NAMALWA (cell line): ENCODE measurements at places on chromosomes 7 and 10.

DNA sequence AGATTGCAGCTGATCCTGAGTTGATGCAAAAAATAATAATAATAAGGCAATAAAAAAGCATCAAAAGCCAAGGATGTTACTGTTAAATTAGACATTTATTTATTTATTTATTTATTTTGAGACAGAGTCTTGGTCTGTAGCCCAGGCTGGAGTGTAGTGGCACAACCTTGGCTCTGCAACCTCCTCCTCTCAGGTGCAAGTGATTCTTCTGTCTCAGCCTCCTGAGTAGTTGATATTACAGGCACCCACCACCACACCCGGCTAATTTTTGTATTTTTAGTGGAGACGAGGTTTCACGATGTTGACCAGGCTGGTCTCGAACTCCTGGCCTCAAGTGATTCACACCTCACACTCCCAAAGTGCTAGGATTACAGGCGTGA is 465.5 kb upstream of the NRP1 start:
- no peak for DNase-seq

DNA sequence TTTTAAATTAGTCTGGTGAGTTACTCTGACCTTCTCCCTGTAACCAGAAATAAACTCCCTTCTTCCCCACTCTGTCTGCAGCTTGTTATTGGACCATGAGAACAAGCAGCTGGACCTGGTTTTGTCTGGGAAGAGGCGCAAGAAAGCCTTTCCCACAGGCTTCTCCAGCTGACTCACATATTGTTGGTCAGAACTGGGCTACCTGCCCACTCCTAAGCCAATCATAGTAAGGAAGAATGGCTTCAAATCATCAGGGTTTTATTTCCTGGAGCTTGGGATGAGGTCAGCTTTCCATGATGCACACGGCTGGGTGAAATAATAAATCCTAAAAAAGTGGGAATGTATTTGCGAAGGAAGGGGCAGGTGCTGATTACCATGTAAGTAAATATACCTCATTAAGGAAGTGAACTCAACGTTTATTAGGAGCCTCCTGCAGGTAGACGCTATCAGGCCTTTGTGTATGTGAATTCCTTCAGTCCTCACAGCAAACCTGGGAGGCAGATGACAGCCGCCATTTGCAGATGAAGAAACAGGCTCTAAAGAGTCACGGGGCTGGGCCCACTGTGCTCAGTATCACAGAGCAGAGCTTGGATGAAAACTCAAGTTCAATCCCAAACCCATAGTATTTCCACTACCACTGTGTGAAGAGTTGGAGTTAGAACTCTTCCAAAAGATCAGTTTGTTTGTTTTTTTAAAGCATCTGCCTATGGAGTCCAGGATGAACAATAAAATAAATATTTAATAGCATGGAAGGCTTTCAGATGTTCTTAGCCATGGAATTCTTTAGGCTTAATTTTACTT is 32.8 kb downstream of the IL15RA start:
- no peak for DNase-seq

DNA sequence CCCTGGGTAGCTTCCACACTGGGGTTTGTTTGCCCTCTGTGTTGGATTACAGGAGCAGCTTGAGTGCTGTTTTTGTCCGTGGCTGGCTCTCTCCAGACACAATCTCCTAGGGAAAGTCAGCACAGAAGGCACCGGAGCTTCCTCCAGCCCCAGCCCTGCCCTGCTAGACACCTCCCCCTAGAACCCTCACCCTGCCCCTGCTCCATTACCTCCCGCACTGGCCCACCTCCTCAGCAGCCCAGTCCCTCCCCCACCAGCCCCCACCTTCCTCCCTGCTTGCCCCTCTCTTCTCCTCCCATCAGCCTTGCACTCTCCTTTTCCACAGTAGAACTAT is 130.5 kb downstream of the ADCY1 start:
- no peak for DNase-seq

DNA sequence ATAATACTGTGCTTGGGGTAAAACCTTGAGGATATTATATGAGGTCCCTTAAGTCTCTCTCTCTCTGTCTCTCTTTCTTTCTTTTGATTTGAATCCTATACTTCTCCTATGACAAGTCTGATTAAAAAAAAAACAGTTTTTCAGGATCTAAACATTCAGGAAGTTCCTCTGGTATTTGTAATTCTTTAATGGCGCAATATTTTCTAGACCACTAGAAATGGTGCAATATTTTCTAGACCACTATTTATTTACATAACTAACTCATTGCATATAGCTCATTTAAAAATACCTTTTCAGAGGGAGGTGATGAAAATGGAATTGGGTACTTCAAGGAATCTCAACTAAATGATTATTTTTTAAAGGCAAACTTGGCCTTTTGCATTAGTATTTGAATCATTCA is 1235.3 kb downstream of the GATA3 start:
- no peak for DNase-seq

DNA sequence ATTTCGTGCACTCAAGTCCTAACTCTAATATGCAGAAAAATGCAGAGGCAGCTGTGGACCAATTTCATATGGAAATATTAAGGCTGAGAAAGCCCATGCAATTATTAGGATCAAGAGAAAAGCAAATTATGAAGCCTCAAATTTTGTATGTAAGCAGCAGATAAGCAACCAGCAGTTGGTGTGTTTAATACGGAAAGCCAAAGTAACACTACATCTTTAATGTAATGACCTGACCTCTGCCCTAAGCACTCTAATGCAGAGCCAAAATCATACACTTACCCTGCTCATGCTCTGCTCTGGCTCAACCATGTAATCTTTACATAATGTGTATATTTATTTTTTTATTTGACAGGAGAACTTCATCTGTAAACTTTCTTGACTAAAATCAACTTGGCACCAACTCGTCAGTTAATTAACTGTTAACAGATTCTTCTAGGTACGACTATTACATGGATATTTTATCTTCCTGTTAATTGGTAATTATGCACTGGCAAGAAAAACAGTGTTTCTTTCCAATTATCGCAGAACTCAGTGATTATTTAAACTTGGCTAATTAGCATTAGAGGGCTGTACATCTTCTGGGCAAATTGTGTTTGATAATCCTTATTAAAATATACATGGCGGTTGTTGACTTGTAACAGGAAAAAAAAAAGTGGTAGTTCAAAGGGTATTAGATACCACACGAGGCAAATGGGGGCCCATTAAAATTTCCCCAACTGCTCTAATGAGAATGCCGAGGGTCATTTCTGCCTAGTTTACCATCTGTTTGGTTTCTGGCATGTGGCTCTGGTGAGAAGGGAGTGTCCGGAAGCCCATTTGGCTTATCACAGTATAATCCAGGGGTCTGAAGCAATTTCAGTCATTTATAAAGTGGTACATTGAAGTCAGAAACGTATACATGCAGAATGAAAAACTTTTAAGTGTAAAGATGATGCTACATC is 94.5 kb downstream of the RELN start:
- DNase-seq: no peak
